ENCODE measurements at places on chromosomes 13 and 19.

DNA sequence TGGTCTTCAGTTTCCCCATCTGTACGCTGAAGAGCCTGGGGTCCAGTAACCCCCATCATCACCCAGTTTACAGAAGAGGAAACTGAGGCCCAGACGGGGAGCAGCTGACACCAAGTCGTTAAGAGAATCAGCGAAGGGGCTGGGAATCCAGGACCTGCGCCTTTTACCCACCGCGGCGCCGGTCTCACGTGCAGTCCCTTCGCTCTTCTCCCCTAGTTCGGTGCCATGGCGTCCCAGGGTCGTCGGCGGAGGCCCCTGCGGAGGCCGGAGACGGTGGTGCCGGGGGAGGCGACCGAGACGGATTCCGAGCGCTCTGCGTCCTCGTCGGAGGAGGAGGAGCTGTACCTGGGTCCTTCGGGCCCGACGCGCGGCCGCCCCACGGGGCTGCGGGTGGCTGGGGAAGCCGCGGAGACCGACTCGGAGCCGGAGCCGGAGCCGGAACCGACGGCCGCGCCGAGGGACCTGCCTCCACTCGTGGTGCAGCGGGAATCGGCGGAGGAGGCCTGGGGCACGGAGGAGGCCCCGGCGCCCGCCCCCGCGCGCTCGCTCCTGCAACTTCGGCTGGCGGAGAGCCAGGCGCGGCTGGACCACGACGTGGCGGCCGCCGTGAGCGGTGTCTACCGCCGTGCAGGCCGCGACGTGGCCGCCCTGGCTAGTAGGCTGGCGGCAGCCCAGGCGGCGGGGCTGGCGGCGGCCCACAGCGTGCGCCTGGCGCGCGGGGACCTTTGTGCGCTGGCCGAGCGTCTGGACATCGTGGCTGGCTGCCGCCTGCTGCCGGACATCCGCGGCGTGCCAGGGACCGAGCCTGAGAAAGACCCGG, 698 bp downstream of the BLOC1S3 start:
- DNase-seq, result peak; percentile 62

GRCh38 chr19:29711584-29712132, 3.4 kb downstream of the C19orf12 start:
- no peak for DNase-seq

DNA sequence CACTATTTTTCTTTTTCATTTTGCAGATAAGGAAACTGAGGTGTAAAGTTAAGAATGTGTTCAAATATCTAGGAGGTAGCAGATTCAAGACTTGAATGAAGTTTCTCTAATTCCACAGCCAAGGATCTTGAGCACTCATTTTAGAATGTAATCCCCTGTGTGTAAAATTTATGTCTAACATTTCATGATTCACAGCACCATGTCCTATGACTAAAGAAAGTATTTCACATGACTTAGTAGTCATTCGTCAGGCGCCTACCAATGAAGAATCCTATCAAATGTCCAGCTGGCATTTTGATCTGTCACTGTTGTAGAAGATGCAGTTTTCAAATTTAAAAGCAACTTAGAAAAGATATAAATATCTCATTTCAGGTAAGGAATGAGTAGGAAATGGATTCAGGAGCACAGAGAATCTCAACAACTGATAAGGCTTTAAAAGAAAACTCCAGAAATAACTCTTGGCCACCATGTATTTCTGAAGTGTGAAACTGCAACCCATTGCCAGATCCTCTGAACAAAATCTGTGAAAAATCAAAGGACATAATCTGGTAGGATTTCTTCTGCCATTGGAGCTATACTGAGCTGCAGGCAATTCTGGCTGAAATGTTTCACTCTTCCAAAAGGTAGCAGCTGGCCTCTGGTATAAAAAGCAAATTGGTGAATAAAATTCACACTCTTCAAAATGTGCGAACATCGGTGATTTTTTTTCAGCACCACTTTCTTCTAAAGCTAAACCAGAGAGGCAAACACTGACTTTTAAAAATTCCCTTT, 92.2 kb downstream of the DCLK1 start:
- DNase-seq, result peak; percentile 9

GRCh38 chr13:88802886-88803285, 1131.7 kb downstream of the SLITRK5 start:
- no peak for DNase-seq

DNA sequence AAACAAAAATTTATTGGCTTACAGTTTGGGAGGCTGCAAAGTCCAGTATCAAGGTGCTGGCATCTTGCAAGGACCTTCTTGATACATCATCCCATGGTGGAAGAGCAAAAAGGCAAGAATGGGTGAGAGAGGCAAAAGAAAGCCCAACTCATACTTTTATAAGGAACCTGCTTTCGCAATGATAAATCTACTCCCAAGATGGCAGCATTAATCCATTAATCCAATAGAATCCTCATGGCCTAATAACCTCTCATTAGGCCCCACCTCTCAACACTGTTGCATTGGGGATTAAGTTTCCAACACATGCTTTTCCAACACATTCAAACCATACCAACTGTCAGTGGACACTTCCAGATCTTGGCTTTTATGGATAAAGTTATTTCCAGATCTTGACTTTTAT, 48.7 kb upstream of the ZNF507 start:
- DNase-seq, result no peak

- no peak for DNase-seq
These were observed 17.1 kb downstream of the NUMBL start for GRCh38 chr19:40673397-40673796.

GRCh38 chr13:110374431-110375370, 67.6 kb downstream of the COL4A2 start:
- DNase-seq, result no peak
